Stimulated activated CD8-positive, alpha-beta memory T cell treated with anti-CD3 and anti-CD28 coated beads, Interleukin-15, amount 100 ng/mL, for 1 hour (primary cell): ENCODE measurements at places on chromosomes 16 and 17.

- no peak for DNase-seq
Observed at GRCh38 chr17:55814377-55814776, 63.5 kb downstream of the PCTP start.

- DNase-seq = no peak
Observed at GRCh38 chr17:66715076-66715675, 119.7 kb upstream of the CACNG5 start.

DNA sequence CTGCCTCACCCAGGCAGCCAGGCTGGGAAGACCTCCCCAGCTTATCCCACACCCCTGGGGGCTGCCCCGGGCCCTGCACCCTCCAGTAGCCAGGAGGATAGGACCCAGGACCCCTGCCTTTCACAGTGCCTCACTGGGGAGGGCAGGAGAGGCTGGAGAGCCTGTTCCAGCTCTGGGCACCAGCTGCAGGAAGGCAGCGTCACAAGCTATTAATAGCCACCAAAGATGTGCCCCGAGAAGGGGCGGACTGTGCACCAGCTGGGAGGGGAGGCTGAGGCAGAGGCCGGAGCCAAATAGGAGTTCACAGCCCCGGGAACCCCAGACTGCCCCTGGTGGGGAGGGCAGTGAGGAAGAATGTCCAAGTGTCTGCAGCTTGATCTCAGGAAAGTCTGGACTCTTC lies 8.8 kb downstream of the SBK1 start:
- DNase-seq = no peak

- no peak for DNase-seq
Observed at GRCh38 chr16:54462151-54462651, 175.6 kb upstream of the IRX3 start.
